ENCODE measurements at places on chromosomes 13 and 19. TPM values are rescaled to one million over a fixed set of nuclear protein-coding genes. Genes with fewer than 3 reads are reported as not detected.

The AKT2 gene
- total RNA-seq: 148 TPM

The TSHZ3 gene
- 0.85 TPM for total RNA-seq

The CEACAM8 gene
- total RNA-seq: not detected

The MBNL2 gene
- total RNA-seq: 24.5 TPM

The KIR2DL4 gene
- total RNA-seq: not detected

The SCGB2B2 gene
- total RNA-seq: 0.37 TPM

The FGF21 gene
- total RNA-seq: not detected

The CBLC gene
- total RNA-seq: not detected

The SOX21 gene
- not detected for total RNA-seq

The HSPB6 gene
- 0.53 TPM for total RNA-seq

All from activated CD4-positive, alpha-beta T cell treated with anti-CD3 and anti-CD28 coated beads for 36 hours (primary cell).